ENCODE measurements at places on chromosomes 5 and 9.

- no peak for DNase-seq
Observed at GRCh38 chr5:172456076-172456722, 1.9 kb upstream of the SH3PXD2B start.

GRCh38 chr5:14353726-14354474 lies 210.8 kb downstream of the TRIO start:
- no peak for DNase-seq

GRCh38 chr5:181192337-181193046 lies 12.5 kb downstream of the TRIM7 start:
- no peak for DNase-seq

- DNase-seq: no peak
Observed at GRCh38 chr9:30982301-30982700, 1402.1 kb upstream of the ACO1 start.

DNA sequence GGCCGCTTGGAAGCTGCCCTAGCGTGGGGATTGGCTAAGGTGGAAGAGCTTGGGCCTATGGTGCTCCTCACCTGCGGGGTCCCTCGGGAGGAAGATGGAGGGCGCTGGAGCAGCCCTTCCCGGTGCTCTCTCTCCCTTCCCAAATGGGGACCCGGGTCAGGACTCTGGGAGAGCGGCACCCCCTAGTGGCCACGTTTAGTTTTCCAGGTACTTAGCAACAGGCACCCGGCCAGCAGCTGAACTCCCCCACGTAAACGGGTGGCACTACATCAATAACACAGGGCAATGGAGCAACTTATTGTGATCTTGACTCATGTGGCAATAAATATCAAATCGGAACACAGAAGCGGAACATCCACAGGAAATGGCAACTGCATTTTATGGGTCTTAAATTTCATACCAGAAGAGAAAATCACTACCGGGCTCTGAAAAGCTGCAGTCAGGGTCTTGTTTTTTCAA lies 316.6 kb downstream of the AGTPBP1 start:
- DNase-seq: peak; percentile 9

- DNase-seq: no peak
Observed at GRCh38 chr9:109907400-109907799, 127.4 kb downstream of the PALM2AKAP2 start.

DNA sequence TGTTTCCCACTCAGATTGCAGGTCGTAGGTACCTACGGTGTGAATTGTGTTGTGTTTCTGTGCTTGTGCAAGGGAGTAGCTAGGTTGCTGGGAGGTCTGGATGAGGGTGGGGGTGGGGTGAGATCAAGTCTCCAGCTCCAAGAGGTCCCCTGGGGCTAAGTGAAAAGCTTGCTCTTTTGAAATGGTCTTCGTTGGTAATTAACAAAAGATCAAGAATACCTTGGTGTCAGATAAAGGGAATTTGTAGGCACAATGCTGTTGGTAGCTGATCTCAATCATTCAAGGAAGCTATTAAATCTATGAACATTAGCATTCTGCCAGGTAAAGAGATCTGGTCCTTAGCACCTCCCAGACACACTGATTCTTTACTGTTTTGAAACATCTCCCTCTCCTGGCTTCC lies 928 bp upstream of the PCDHGC4 start:
- DNase-seq: no peak

- no peak for DNase-seq
Observed at GRCh38 chr9:106467865-106468164, 395.2 kb upstream of the ZNF462 start.

DNA sequence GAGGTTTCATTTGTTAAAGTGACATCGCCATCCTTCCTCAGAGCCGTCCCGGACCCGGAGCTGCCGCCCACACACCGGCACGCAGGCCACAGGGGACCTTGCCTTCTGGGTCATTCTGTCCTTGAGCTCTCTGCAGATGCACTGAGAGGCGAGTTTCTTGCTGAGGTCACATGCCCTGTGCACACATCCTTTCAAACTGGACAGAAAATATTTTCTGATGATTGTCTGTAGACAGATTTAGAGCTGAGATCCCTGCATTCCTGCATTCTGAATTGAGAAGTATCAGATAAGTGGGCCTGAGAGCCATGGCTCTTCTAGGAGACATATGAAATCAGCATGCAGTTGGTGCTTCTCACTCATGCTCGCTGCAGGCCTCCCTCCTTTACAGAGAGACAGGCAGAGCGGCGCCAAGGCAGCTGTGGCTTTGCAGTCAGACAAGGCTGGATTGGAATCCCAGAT lies 25.4 kb downstream of the BOD1 start:
- no peak for DNase-seq

GRCh38 chr5:124231230-124231629 lies 515.2 kb downstream of the ZNF608 start:
- DNase-seq: no peak

DNA sequence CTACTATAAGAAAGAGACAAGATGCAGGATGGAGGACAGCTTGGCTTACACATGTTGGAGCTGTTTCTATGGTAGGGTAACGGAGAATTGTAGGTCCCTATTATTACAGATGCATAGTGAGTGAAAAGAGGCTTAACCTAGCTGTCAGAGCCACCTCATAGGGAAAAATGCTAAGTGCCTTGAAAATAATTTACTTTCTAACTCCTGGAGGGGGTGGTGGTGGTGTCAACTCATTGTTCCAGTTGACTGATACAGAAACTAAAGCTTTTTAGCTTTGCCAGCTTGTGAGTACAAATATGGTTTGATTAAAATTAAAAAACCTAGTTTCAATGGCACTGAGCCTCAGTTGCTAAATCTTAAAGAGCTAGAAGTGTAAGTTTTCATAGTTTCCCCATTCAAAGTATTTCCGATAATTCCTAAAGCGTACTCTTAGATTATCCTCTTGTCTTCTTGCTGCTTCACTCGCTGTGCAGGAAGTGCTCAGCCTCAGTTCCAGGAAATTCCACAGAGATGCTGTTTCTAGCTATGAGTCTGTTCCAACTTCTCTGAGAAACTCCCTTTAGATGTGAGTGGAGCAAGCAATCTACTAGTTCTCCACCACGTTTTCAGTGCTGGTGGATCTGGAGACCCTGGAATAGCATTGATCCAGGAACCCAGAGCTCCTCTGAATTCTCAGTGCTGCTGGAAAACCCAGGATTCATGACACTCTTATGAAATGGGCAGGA lies 265.2 kb downstream of the DMAC1 start:
- DNase-seq: no peak

DNA sequence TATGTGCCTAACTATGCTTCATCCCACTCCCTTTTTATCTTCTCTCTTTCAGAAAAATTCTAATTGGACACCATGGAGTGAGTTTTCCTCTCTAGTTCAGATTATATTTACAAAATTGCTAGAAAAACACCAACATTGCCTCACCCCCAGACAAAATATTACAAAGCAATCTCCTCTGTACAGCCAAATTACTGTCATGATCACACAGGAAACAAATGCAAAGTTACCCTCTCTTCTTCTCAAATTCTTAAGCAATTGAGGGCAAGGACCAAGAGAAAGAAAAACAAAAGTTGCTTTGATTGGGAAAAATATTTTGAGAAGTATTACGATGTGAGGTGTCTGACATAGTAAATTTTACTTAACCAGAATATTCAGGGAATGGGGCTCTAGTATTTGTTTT lies 30.8 kb upstream of the ABCA1 start:
- no peak for DNase-seq

GRCh38 chr5:8340261-8340660 lies 471.3 kb downstream of the MTRR start:
- no peak for DNase-seq

DNA sequence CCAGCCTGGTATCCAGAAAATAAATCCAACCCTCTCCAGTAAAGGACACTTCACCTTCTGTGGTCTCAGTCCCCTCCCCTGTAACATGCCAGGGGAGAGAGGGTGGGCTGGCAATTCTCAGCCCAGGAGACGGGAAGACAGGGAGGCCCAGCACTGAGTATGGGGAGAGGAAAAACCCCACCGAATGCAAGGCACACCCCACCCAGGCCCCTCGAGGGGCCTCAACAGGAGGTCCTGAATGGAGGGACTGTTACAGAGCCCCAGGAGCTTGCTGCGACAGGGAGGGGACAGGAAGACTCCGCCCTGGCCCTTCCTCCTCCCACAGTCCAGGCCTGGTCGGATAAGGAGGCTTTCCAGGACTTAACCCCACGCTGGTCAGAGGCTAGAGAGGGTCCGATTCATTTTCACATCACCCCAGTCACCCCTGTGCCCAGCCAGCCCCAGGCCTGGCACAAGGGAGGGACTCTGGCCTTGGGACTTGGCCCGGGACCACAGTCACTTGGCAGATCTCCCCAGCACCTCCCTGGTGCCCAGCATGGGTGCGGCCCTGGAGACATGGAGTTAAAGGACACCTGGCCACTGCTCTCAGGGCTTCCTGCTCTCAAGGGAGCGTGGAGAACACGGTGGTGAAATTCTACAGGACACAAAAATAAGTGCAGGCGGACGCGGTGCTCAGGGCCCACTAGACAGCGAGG lies 44.9 kb upstream of the STXBP1 start:
- no peak for DNase-seq

GRCh38 chr5:146249801-146250200 lies 46.4 kb downstream of the RBM27 start:
- no peak for DNase-seq

- DNase-seq: no peak
Observed at GRCh38 chr5:77999399-77999798, 223.3 kb upstream of the TBCA start.

DNA sequence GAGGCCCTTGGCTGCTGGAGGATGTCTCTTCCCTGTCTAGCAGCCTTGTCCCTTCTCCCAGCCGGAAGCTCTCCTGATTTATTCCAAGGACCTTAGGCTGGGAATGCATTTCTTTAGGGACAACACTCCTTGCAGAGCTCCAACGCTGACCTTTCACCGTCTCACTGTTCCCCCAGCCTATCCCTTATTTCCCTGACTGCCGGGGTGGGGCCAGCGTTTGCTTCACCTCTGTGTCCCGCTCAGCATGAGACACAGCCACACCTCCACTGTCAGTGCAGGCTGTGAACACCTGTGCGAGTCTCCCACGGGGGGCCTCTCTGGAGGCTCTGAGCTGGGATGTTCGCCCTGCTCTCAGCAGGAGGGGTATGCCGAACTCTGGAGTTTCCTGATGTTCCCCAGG lies 106.2 kb upstream of the FCN2 start:
- no peak for DNase-seq

GRCh38 chr5:111384220-111384619 lies 128.1 kb downstream of the STARD4 start:
- DNase-seq: no peak

DNA sequence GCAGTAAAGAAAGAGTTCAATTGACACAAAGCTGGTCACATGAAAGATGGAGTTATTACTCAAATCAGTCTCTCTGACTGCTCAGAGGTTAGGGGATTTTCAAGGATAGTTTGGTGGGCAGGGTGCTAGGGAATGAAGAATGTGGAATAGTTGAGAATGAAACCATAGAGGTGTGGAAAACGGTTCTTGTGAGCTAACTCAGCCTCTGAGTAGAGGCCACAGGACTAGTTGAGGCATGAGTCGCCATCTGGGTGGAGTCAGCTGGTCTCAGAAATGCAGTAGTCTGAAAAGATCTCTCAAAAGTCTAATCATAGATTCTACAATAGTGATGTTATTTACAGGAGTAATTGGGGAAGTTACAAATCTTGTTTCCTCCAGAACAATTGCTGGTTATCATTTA lies 178.9 kb upstream of the SPEF2 start:
- no peak for DNase-seq

- no peak for DNase-seq
Observed at GRCh38 chr9:107841076-107841475, 351.5 kb upstream of the KLF4 start.

DNA sequence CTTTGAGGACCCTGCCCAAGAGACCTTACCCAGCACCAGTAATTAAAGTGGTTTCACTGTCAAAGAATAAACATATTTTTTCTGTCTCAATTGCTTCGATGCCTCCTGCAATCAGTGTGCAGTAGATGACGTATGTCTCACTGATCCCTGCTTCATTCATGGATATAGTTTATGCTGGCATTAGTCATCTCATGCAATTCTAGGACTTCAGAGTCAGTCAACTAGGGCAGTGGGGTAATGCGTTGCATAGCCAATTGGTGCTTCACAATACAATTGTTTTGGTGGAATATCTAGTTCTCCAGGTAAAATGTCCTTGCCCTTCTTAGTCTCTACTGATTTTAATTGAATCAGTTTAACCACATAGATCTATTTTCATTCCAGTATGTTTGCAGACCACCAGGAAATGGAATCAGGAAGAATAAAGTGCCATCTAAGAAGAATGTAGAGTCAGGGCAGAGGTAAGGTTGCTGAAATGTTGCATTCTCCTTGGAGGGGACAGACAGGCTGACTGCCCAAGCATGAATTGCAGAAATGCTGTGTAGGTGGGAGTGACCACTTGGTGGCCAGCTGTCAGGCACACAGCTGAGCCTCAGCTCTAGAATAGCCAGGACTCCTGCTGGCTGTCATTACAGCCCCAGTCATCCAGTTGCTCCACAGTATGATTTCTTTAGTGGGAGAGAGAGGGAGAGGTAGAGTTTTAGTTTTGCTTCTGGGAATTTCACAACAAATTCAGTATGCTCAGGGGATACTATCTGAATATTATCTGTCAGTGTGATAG lies 73.5 kb upstream of the MEGF10 start:
- no peak for DNase-seq

DNA sequence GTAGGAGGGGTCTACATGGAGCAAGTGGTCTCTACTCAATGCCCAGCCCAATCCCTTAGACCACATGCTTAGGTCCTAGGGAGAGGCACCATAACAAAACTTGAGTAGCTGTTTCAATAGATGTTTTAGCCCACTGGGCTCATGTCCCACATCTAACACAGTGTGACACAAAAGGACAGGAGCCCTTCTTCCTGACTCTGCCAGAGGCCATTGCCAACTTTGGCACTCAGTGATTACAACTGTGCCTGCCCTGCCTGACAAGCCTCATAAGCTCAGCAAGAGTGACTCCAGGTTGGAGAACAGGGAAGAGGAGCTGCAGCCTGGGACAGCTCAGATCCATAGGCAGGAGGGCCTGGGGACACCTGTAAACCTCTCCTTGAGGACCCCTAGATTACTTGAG lies 230.8 kb downstream of the ENC1 start:
- DNase-seq: no peak

GRCh38 chr5:178324481-178325310 lies 92.1 kb upstream of the PHYKPL start:
- no peak for DNase-seq

DNA sequence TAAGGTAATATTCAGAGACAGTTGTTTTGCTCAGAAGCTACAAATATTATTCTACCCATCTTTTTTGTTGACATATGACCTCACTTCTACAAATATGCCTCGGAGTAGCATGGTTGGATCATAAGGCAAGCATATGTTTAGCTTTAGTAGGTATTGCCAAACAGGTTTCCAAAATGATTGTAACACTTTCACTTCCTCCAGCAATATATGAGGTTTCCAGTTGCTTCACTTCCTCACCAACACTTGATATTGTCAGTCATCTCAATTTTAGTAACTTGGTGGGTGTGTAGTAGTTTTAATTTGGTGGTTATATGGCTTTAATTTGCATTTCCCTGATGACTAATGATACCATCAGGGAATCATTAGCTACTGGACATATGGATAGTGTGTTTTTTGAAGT lies 46.7 kb downstream of the TNFSF8 start:
- no peak for DNase-seq

DNA sequence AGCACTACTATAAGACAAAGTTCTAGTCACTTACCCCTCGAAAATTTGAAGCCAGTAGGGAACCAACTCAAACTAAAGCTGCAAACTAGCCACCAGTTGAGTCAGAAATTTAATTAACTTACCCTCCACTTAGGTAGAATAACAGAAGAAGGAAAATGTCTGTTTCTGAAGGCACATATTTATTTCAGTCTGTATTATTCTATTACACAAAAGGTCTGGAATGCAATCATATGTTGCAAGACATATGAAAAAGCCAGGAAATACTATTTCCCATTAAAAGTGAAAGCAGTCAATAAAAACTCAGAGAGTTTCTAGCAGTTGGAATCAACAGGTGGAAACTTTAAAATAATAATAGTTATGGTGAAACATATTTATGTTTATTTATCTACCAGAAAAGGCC lies 79.2 kb upstream of the SLCO4C1 start:
- no peak for DNase-seq
